Suprapubic skin (tissue), 4 donors: ENCODE measurements at places on chromosomes 3 and 15. TPM values are rescaled to one million over a fixed set of nuclear protein-coding genes. Genes with fewer than 3 reads are reported as not detected.

GRCh38 chr3:47009225-47010110 is 30.0 kb downstream of the NBEAL2 start:
- H3K4me1 ChIP-seq, result peaks cover 18% of the 10 kb centered on the region
- H3K27me3 ChIP-seq, result no peaks in the 10 kb centered on the region
- H3K27ac ChIP-seq, result peak overlapping the region; percentile 81
- peak; percentile 92 for DNase-seq

DNA sequence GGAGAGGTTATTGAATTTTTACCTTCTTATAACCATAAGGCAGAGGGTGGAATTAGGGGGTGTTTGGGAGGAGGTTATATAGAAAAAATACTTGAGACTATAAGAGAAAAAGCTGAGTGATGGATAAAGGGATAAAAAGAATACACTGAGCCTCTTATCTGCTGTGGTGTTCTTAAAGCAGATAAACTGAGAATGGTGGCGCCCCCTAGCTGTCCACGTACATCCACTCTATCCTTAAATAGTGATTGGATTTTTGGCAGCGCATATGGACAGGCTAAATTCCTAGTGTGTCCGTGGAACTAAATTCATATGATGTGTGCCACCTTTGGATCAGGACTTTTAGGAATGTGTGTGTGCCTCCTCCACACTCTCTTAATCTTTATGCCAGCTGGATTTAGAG is 121.1 kb downstream of the OXSM start:
- no peaks in the 10 kb centered on the region for H3K27me3 ChIP-seq
- no peaks in the 10 kb centered on the region for H3K4me1 ChIP-seq
- H3K27ac ChIP-seq, result no peak overlapping the region
- no peak for DNase-seq
- no peak overlapping the region for H3K4me3 ChIP-seq

Gene DPPA2
- total RNA-seq, result not detected

DNA sequence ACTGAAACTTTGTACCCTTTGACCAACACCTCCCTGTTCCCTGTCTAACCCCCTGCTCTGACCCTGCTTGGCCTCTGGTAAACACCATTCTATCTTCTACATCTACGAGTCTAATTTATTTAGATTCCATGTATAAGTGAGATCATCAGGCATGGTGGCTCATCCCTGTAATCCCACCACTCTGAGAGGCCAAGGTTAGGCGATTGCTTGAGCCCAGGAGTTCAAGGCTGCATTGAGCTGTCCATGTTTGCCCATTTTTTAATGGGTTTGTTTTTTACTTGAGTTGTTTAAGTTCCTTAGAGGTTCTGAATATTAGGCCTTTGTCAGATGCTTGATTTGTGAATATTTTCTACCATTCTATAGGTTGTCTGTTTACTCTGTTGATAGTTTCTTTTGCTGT is 16.9 kb downstream of the FBXW12 start:
- H3K27ac ChIP-seq, result no peak overlapping the region
- DNase-seq, result no peak
- no peaks in the 10 kb centered on the region for H3K27me3 ChIP-seq
- H3K4me1 ChIP-seq, result no peaks in the 10 kb centered on the region
- no peaks in the 10 kb centered on the region for H3K36me3 ChIP-seq
- no peak overlapping the region for H3K4me3 ChIP-seq

Gene TNFAIP8L3
- 17.0 TPM for total RNA-seq

Gene P2RY13
- 0.53 TPM for total RNA-seq

- no peak overlapping the region for H3K27ac ChIP-seq
- DNase-seq, result no peak
- H3K36me3 ChIP-seq, result no peaks in the 10 kb centered on the region
- no peaks in the 10 kb centered on the region for H3K27me3 ChIP-seq
- peaks cover 16% of the 10 kb centered on the region for H3K4me1 ChIP-seq
These were observed 79.7 kb downstream of the FBN1 start for GRCh38 chr15:48565560-48566482.

DNA sequence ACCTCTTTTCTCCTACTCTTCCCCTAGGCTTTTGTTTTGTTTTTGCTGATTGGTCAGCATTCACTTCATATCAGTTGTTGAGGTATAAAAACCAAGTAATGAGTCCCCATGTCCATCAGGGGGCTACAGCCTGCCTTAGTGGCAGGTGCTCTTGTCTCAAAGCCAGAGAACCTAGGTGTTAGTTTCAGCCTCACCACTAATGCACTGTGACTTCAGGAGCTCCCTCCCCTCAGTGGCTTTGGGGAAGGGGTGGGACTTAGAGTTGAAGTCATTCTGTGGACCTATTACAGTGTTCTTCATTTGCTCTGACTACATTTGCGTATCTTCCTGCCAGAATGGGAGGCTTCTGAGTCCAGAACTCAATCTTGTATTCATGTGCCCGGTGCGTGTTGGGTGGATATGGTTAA is 41.6 kb downstream of the NR2C2 start:
- H3K4me3 ChIP-seq, result no peak overlapping the region
- no peaks in the 10 kb centered on the region for H3K27me3 ChIP-seq
- no peaks in the 10 kb centered on the region for H3K36me3 ChIP-seq
- H3K27ac ChIP-seq, result no peak overlapping the region
- DNase-seq, result no peak

DNA sequence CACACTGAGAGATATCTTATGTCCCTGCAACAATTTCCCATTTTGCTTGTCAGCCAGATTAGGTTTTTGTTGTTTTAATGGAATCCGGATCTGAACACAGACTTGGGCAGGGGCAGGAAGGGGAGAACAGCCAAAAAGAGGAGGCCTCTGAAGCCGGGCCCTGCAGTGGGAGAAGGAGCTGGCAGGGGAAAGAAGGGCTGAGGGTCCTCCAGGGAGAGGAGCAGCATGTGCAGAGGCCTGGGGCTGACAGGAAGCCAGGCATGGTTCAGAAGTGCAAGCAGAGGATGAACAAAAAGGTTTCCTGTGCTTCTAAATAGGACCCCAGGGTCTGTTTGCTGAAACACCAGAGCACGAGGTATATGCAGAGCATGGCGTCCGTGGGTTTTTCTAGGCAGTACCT is 49.1 kb upstream of the POMGNT2 start:
- H3K27ac ChIP-seq, result no peak overlapping the region
- no peaks in the 10 kb centered on the region for H3K27me3 ChIP-seq
- H3K36me3 ChIP-seq, result no peaks in the 10 kb centered on the region

DNA sequence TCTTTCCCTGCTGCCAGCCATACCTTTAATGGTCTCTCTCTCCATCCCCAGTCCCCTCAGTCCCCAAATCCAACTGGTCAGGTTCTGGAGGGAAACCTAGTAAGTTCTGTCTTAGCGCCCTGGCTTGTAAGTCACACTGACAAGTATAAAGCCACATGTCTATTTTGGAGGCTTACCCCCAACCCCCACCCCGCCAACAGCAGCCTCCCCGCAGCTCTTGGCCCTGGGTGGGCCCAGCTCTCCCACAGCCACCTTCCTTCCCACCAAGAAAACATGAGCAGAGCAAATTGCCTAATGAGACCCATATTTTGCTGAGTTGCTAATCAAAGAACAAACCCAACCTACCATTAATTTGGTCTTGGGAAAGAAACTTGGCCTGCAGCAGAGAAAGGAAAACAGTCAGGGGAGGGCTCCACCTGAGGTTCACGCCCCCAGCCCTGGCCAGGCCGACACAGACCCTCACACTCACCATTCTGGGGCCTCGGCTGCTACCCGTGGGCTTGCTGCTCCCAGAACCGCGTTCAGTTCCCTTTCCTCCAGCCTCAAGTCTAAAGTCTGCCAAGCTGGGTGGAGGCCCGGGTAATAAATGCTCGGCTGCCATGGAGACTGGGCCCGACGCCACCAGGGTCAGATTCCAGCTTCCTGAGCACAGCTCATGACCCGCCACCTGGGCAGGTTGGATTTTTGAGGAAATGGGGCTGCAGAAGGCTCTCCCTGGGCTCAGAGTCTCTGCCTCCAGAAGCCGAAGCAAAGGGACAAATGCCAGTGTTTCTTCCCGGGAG is at the start of gene CALML4:
Gene CALML4 (minus strand): TSS at position 557 of the 782 bp plus-strand sequence. CDS start 85 bp downstream, at position 472.
- peak within 1 kb of the TSS; percentile 48 for H3K27ac ChIP-seq
- H3K36me3 ChIP-seq, result peaks cover 6% of the 10 kb centered on the region
- peak within 1 kb of the TSS; percentile 33 for H3K4me3 ChIP-seq
- DNase-seq, result peak; percentile 82
- H3K4me1 ChIP-seq, result peaks cover 40% of the 10 kb centered on the region

DNA sequence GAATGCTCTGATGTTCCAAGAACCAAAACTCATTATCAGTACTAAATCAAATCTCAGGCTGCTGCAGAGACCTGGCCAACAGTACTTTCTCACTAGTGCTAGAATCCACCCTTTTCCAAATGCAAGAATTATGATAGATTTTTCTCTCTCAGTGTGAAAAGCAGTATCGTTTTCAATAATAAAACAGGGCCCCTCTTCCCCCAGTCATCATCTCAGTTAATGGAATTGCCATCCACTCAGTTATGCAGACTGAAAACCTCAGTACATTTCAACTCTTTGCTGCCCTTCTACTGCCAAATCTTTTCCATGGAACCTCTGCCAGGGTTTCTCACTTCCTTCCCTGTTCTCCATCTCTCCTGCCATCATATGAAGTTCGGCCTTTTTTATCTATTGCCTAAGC is 72.4 kb upstream of the FGF12 start:
- no peak overlapping the region for H3K4me3 ChIP-seq
- no peak for DNase-seq
- no peak overlapping the region for H3K27ac ChIP-seq
- H3K4me1 ChIP-seq, result no peaks in the 10 kb centered on the region
- H3K27me3 ChIP-seq, result no peaks in the 10 kb centered on the region

Gene GAP43
- total RNA-seq, result not detected

Gene ACKR4
- total RNA-seq, result 2.4 TPM

Gene TGM4
- not detected for total RNA-seq

GRCh38 chr15:44194323-44195150 is 534 bp downstream of the FRMD5 start:
- no peaks in the 10 kb centered on the region for H3K36me3 ChIP-seq
- DNase-seq, result peak; percentile 59
- peak overlapping the region; percentile 54 for H3K4me3 ChIP-seq
